Chondrocyte (in vitro differentiated cells): ENCODE measurements at places on chromosomes 3 and 15. TPM values are rescaled to one million over a fixed set of nuclear protein-coding genes. Genes with fewer than 3 reads are reported as not detected.

Gene UROC1
- total RNA-seq, result 0.15 TPM in 1 of 3 replicates, not detected in the others

Gene CHRFAM7A
- total RNA-seq, result 1.2 to 5.3 TPM (median 4.4 TPM) in 3 replicates

Gene CCDC54
- total RNA-seq, result not detected in 3 replicates

Gene SLC22A13
- 0.62 to 2.9 TPM (median 0.97 TPM) in 3 replicates for total RNA-seq

Gene SLC12A1
- not detected in 3 replicates for total RNA-seq

Gene MYLK
- total RNA-seq, result 319 to 405 TPM (median 393 TPM) in 3 replicates

Gene PPP2R3A
- 14.7 to 20.6 TPM (median 14.8 TPM) in 3 replicates for total RNA-seq

Gene PRTG
- 1.2 to 3.1 TPM (median 2.7 TPM) in 3 replicates for total RNA-seq
